Activated T-helper 17 cell treated with anti-CD3 and anti-CD28 coated beads, Interleukin-2, amount 50 U/mL, for 72 hours (primary cell): ENCODE measurements at places on chromosomes 7 and 10. TPM values are rescaled to one million over a fixed set of nuclear protein-coding genes. Genes with fewer than 3 reads are reported as not detected.

DNA sequence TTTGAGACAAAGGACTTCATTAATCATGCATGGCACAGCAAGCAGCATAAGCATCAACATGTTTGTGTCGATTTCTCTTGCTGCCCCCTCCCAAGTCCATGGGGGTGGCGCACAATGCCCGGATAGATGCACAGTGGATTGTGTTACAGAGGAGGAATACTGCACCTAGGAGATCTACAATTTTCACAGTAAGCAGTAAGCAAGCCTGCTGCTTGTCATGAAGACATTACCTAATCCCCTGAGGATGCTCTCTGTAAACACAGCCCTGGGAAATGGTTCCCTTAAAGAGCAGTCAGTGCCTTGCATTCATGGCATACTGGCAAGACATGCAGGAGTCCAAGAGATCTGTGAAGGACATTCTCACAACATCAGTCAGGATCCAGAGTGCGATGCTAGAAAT, 137.7 kb downstream of the ETV1 start:
- no peak for ATAC-seq
- H3K4me3 ChIP-seq: no peak overlapping the region
- H3K4me1 ChIP-seq: peaks cover 12% of the 10 kb centered on the region
- H3K27me3 ChIP-seq: no peaks in the 10 kb centered on the region

GRCh38 chr10:89165923-89166322, 41.2 kb downstream of the CH25H start:
- H3K4me1 ChIP-seq: peaks cover 23% of the 10 kb centered on the region
- H3K27ac ChIP-seq: no peak overlapping the region
- no peaks in the 10 kb centered on the region for H3K36me3 ChIP-seq
- H3K27me3 ChIP-seq: peaks cover 5% of the 10 kb centered on the region
- H3K4me3 ChIP-seq: peak overlapping the region; percentile 29

DNA sequence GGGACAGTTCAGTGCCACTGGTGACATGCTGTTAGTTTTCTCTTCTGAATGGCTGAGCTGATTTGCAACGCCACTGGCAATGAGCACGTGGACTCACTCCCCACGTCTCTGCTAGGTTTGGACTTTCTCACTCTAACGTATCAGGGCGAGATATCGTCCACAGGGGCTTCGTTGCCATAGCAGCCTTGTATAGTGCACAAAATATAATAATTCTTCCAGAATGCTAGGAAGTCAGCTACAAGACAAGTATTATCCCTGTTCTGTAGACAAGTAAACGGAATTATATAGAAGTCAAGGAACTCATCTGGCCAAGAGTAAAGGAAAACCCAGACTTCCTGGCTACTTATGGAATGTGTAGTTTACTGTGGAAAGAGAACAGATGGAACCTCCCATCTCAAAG, 226.8 kb downstream of the ARHGAP21 start:
- H3K4me1 ChIP-seq: peaks cover 3% of the 10 kb centered on the region
- H3K27me3 ChIP-seq: peaks cover 9% of the 10 kb centered on the region
- H3K27ac ChIP-seq: no peak overlapping the region
- ATAC-seq: no peak

GRCh38 chr10:7986851-7987250, 67.6 kb upstream of the GATA3 start:
- H3K36me3 ChIP-seq: peaks cover 35% of the 10 kb centered on the region
- ATAC-seq: no peak
- H3K27ac ChIP-seq: no peak overlapping the region
- H3K4me1 ChIP-seq: no peaks in the 10 kb centered on the region

DNA sequence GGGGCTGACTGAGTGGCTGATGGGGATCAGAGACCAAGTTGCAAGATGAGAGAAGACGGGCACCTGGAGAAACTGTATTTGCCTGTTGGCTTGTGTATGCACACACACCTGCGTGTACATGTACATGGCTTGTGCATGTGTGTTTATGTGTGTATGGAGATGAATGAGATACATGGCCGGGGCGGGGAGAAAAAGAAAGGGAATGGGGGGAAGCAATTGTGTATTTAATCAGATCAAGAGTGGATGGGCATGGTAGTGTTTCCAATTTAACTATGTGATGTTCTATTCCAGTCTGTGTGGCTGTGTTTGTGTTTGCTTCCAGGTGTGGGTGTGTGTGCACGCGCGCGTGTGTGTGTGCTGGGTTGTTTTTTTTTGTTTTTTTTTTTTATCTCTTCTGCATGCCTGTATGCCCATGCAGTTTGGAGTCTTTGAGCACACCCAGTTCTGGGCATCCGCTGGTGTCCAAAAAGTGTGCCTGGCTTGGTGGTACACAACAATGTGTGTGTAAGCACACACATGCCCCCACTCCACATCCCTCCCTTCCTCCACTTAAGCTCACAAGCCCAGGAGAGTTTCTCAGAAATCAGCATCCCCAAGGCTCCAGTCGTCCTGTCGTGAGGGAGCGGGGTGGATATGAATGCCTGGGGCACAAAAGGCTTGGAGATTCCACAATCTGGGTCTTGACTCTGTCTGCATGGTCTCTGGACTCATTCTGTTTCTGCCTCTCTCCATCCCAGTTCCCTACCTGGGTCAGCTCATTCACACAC, 2.5 kb upstream of the VGF start:
- ATAC-seq: no peak
- H3K27ac ChIP-seq: no peak overlapping the region
- H3K36me3 ChIP-seq: peaks cover 11% of the 10 kb centered on the region

C7orf57 gene
- total RNA-seq: 0.95 TPM

DNA sequence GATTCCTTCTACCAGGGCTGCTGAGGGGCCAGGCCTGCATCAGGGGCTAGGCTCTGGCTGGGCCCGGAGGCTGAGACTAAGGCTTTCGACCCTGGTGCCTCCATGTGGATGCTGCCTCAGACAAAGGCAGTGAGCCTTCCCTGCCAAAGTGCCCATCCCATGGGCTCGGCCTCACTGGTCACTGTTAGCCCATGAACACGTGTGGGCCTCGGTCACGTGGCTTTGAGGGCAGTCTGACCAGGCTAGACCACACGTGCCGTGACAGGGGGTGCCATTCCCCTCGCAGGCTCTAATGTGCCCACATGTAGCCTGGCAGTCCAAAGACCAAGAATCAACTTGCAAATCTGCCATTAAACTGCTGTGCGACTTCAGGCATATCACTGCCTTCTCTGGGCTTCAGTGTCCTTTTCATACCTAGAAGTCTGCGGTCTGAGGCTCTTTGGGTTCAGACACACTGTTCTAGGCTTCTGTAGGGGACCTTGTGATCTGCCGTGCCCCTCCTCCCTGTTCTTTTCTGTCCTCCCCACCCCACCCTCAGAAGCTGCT, 17.6 kb upstream of the SLC29A3 start:
- ATAC-seq: no peak
- peaks cover 5% of the 10 kb centered on the region for H3K4me1 ChIP-seq
- no peak overlapping the region for H3K4me3 ChIP-seq
- peaks cover 7% of the 10 kb centered on the region for H3K27me3 ChIP-seq
- H3K36me3 ChIP-seq: no peaks in the 10 kb centered on the region

GRCh38 chr10:79087721-79088120, 19.0 kb downstream of the ZMIZ1 start:
- ATAC-seq: no peak
- no peaks in the 10 kb centered on the region for H3K27me3 ChIP-seq
- no peak overlapping the region for H3K27ac ChIP-seq
- no peak overlapping the region for H3K4me3 ChIP-seq
- peaks cover 28% of the 10 kb centered on the region for H3K4me1 ChIP-seq

ORAI2 gene
- 54.9 TPM for total RNA-seq

GRCh38 chr7:41869091-41869490, 166.2 kb upstream of the INHBA start:
- ATAC-seq: peak; percentile 18
- no peak overlapping the region for H3K4me3 ChIP-seq
- peaks cover 23% of the 10 kb centered on the region for H3K27me3 ChIP-seq
- no peaks in the 10 kb centered on the region for H3K4me1 ChIP-seq

- peak overlapping the region; percentile 65 for H3K27ac ChIP-seq
- H3K36me3 ChIP-seq: peaks cover 77% of the 10 kb centered on the region
- H3K4me1 ChIP-seq: peaks cover 21% of the 10 kb centered on the region
- no peaks in the 10 kb centered on the region for H3K27me3 ChIP-seq
Measured at GRCh38 chr7:140033779-140034363, 28.9 kb downstream of the PARP12 start.

- no peak for ATAC-seq
- H3K4me3 ChIP-seq: no peak overlapping the region
Measured at GRCh38 chr10:46525824-46526681, 30.4 kb downstream of the GPRIN2 start.

- no peak overlapping the region for H3K4me3 ChIP-seq
- H3K4me1 ChIP-seq: peaks cover 52% of the 10 kb centered on the region
- peaks cover 4% of the 10 kb centered on the region for H3K36me3 ChIP-seq
- H3K27me3 ChIP-seq: no peaks in the 10 kb centered on the region
Measured at GRCh38 chr7:30469303-30469702, 9.3 kb downstream of the NOD1 start.

- no peak overlapping the region for H3K4me3 ChIP-seq
- no peak overlapping the region for H3K27ac ChIP-seq
- H3K4me1 ChIP-seq: no peaks in the 10 kb centered on the region
- ATAC-seq: no peak
- H3K36me3 ChIP-seq: no peaks in the 10 kb centered on the region
Measured at GRCh38 chr7:20064974-20065862, 152.0 kb downstream of the MACC1 start.

- no peaks in the 10 kb centered on the region for H3K27me3 ChIP-seq
- H3K27ac ChIP-seq: peak overlapping the region; percentile 73
- no peaks in the 10 kb centered on the region for H3K36me3 ChIP-seq
- peak overlapping the region; percentile 73 for H3K4me3 ChIP-seq
- H3K4me1 ChIP-seq: peaks cover 45% of the 10 kb centered on the region
Measured at GRCh38 chr10:110852947-110853346, 18.8 kb upstream of the PDCD4 start.

DDC gene
- not detected for total RNA-seq

- no peak overlapping the region for H3K4me3 ChIP-seq
- no peak overlapping the region for H3K27ac ChIP-seq
- H3K36me3 ChIP-seq: peaks cover 49% of the 10 kb centered on the region
- H3K4me1 ChIP-seq: peaks cover 41% of the 10 kb centered on the region
- ATAC-seq: no peak
Measured at GRCh38 chr7:77867537-77867865, 68.9 kb downstream of the PHTF2 start.

DNA sequence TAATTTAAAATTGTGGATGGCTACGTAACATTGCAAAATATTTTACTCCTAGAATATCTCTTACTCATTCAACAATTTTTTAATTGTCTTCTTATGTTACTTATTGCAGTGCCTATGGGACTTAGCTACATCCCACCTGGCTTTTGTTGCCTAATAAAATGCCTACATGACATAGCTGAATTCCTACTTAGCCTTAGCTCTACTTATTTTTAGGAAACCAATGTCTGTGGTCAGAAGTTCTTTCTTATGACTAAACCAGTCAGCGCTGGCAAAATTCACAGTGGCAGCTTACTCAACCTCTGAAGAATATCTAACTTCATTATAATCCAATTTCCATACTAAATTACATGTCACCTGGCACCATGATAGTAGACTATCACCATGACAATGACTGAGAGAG, 1612.4 kb upstream of the LRRTM3 start:
- no peaks in the 10 kb centered on the region for H3K36me3 ChIP-seq
- no peaks in the 10 kb centered on the region for H3K27me3 ChIP-seq
- no peak for ATAC-seq

DNA sequence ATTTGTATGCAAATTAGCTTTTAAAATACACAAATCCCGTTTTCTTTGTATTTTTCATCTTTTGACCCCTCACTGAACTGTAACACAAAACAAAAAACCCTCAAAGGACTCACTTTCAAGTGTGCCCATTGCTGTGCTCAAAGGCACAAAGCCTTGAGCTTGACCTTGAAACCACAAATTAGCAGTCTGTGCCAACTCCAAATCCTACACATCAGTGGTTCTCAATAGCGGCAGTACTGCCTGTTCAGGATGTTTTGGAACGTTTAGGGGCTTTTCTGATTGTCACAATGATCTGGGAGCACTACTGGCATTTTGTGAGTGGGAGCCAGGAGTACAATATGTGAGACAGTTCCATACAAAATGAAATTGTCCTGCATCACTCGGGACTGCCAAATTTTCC, 55.5 kb downstream of the KDM7A start:
- peaks cover 84% of the 10 kb centered on the region for H3K36me3 ChIP-seq
- no peak for ATAC-seq
- H3K27ac ChIP-seq: no peak overlapping the region
- H3K4me1 ChIP-seq: peaks cover 7% of the 10 kb centered on the region
- H3K4me3 ChIP-seq: no peak overlapping the region
- no peaks in the 10 kb centered on the region for H3K27me3 ChIP-seq

DNA sequence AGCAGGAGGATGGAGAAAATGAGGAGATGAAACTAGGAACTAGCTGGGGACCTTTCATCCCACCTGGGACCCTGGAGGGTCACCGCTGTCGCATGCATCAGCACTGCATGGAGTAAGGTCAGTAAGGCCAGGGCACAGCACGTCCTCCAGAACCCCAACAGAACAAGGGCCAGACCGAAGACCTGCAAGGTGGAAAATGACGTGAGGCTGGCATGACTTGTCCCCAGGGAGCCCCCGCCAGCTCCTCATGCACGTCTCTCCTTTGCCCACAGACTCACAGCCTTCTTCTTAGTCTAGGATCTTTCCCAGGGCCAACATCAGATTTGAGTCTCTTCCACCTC, 4.7 kb downstream of the ZNF488 start:
- H3K4me1 ChIP-seq: peaks cover 15% of the 10 kb centered on the region
- no peak overlapping the region for H3K4me3 ChIP-seq
- no peak overlapping the region for H3K27ac ChIP-seq
- H3K27me3 ChIP-seq: peaks cover 66% of the 10 kb centered on the region
- H3K36me3 ChIP-seq: peaks cover 5% of the 10 kb centered on the region
